Sciatic nerve (tissue), 2 donors: ENCODE measurements at places on chromosomes 1 and 21.

DNA sequence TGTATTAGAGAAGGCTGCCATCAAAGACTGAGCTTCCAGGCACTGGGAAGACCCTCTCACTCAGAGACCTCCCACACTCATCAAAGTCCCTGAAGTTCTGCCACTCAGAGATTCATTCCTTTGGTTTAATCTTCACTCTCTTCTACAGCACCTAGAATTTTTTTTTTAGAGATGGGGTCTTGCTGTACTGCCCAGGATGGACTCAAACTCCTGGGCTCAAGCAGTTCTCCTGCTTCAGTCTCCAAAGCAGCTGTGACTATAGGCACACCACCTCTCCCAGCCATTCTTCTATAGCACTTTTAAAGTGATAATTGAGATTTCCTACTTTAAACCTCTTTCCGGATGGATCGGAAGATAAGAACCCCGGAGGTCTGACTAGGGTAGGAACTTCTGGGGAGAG lies 3.7 kb upstream of the HP1BP3 start:
- DNase-seq, result no peak

- no peak for DNase-seq
Measured at GRCh38 chr1:167605576-167605975, 24.5 kb upstream of the RCSD1 start.

- DNase-seq, result no peak
Measured at GRCh38 chr1:160216301-160216700, 11.1 kb downstream of the PEA15 start.

DNA sequence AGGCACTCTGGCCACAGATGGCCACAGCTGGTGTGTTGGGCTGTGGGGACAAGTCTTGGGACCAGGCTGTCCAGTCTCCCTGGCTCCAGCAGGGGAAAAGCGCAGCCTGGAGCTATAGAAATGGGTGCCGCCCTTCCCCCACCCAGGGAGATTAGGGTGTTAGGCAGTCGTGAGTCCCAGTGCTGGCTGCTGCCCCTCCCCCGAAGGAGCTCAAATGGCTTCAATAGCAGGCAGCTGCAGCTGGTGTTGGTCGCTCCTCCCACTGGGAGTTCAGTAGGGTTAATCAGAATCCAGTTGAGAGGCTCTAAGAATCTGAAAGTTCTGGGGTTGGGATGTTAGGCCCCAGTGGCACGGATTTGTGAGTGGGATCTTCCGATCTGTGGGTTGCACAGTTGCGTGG lies 595.6 kb upstream of the PKN2 start:
- DNase-seq, result no peak

GRCh38 chr1:248704606-248705005 lies 2.0 kb upstream of the OR14I1 start:
- no peak for DNase-seq

DNA sequence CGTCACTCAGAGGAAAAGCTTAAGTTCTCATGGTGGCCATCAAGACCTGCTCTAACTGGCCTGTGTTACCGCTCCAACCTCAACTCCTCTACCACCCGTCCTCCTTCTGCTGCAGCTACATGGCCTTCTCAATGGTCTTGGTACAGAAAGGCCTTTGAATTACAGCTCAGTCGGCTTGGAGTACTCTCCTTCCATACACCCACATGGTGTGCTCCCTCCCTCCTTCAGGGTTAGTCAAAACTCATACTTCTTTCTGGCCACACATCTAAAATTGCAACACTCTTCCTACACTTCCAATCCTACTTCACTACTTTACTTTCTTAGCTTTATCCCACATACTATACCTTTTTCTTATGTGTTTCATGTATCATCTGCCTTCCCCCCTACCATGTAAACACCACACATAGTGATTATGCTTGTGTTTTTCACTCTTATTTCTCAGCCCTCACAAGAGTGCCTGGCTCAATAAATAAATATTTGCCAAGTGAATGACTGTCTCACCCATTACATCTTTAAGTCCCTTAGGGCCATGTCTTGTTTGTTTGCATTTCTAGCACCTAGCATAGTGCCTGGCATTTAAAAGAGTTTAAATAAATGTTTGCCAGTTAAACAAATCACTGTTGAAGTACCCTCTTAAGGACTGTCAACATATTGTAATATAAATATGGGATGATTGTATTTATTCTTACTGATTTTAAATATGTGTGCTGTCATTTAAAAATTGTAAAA lies 37.6 kb upstream of the HMCN1 start:
- DNase-seq, result no peak

- DNase-seq, result no peak
Measured at GRCh38 chr1:221159608-221160007, 280.4 kb downstream of the HLX start.

DNA sequence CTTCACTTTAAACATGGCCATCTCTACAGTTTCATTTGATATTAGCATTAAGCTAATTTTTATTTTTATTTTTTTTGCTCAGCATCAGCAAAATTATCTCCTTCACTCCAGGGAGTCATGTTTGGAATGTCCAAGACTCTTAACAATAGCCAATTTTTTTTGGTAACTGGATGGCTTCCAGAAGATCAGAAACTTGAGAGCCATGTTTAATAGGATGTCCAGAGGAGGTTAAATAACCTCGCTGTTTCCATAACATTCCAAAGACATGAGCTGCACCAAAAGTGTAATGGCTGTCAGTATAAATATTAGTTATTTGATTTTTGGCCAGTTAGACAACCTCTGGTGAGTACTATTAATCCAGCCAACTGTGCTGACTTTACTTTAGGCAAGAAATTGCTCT lies 80.7 kb downstream of the DNTTIP2 start:
- no peak for DNase-seq
